Activated effector memory CD4-positive, alpha-beta T cell treated with Interleukin-2 at 50 U/mL for 16 hours (primary cell): ENCODE measurements at places on chromosomes 3 and 15.

DNA sequence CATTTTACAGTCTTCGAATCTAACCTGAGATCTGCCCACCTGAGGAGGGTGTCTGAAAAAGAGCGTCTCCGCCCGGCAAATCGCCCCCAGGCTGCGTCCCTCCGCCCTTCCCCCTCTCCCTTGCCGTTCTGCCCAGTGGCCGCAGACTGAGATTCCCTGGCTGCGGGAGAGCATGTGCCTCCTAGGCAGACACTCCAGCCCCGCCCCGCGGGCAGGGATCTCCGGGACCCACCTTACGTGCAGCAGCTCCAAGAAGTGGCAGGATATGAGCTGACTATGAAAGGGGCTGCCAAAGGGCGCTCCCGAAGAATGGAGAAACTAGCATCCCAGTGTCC is 2.7 kb upstream of the WNT5A start:
- DNase-seq: no peak

DNA sequence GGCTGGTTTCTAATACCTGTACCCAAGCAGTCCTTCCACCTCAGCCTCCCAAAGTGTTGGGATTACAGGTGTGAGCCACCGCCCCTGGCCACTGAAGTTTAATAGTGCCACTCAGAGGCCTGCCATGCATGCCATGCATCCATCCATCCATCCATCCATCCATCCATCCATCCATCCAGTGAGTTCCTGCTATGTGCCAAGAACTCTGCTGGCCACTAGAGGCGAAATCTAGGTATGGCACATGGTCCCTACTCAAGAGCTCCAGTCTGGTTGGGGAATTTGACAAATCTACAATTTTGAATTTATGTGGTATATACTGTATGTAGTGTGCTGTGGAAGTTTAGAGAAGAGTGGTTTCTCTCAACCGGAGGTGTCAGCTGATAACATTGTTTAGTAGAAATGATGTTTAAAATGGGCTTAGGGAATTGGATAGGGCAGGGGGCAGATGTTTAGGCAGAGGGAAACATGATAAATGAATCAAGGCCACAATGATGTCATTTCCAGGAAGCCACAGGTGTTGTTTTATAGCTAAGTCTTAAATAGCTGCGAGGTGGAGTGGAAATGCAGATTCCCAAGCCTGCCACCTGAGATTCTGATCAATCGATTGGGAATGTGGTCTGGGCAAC is 384.4 kb upstream of the C2CD4B start:
- no peak for DNase-seq

DNA sequence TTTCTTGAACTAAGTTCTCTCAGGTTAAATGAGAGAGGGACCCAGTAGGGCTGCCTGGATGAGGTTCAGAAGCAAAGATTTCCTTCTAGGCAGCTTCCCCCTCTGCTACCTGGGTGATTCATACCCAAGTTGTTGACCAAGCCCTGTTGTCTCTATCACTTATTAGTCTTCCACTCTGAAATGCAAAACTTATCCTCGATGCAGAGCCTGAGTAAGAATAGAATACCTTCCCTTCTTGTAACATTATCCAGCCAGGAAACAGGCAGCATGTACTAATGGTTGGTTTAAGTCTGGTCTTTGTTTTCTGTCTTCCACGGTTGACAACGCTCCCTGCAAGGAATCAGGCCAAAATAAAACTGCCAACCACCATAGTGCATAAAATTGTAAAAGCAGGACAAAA is 377.3 kb downstream of the MECOM start:
- no peak for DNase-seq

DNA sequence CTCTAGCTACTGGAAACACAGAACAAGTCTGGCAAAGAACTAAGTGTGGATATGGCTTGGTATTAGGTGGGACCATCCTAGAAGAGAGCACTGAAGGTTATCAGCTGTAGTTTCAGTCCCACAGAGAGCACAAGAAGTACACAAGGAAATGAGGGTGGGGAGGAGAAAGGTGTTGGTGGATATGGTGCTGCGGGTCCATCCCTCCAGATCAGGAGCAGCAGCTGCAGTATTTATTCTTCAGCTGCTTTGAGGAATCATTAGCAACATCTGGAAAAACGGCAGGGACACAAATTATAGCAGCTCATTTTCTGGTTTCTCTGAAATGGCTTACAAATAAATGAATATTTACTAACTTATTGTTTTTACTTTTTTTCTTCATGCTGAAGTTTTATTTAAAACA is 29.0 kb downstream of the CD80 start:
- DNase-seq: no peak

GRCh38 chr3:118817748-118818165 is 216.9 kb downstream of the IGSF11 start:
- no peak for DNase-seq

- peak; percentile 49 for DNase-seq
Observed at GRCh38 chr15:40282147-40282868, 556 bp downstream of the ANKRD63 start.

DNA sequence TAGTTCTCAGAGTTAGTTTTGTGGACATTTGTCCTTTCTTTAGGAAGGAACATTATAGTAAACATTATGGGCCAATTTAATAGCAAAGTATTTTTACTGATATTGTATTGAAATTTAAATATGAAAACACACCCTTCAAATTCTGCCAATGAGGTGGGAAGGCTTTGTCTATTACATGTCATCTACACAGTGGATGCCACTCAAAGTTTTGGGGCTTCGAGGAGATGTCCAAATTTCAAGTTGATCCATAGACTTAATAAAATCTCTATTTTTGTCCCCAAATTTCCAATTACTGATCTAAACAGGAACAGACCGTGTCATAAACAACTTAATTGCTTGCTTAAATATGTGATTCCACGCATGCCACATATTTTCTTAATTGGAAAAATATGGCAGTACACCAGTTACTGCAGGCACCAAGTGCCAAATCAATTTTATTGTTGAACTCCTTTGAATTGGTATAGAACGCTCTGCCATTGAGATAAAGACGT is 1.7 kb downstream of the SHOX2 start:
- DNase-seq: no peak

DNA sequence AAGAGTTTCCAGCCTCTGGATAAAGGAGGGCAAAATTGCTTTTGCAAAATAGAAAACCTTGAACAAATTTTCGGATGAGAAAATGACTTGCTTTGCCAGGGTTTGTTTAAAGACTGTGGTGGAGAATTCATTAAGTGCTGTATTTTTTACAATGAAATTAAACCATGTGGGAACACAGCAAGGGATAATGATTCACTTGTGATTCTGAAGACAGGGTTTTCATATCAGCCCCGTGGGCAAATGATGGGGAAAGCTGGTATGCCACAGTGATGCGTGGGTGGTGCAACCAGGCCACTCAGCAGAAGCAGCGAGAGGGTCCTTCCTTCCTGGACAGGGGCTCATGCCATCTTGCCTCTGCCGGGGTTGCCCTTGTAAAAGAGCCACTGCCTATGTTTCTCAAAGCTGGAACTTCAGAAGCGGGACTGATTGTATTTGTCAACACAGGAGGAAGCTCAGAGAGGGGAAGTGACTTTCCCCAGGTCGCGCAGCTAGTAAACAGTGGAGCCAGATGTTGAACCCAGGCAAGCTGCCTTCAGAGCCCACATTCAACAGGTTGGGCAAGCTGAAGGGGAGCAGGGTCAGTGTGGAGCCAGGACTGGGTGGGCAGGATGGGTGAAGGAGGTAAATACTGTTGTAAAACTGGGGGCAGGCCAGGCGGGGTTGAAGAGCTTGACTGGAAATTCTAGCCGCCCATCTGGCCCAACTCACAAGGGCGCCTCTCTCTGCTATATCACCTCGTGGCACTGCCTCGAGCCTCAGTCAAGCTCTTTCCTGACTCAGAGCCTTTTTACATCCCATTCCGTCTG is 79.1 kb downstream of the TOP2B start:
- DNase-seq: no peak

GRCh38 chr3:120823156-120823555 is 80.6 kb downstream of the GTF2E1 start:
- no peak for DNase-seq
